Small intestine (tissue), 16 donors: ENCODE measurements at places on chromosomes 7 and 10. TPM values are rescaled to one million over a fixed set of nuclear protein-coding genes. Genes with fewer than 3 reads are reported as not detected.

Gene SYT15
- 1.7 TPM for polyA plus RNA-seq

Gene PRSS37
- polyA plus RNA-seq = not detected

Gene UTF1
- polyA plus RNA-seq = not detected

Gene ADGRA1
- 0.22 TPM for polyA plus RNA-seq

Gene CCDC6
- polyA plus RNA-seq = 26.2 TPM

Gene AQP1
- polyA plus RNA-seq = 17.8 TPM

Gene TMEM270
- not detected for polyA plus RNA-seq

Gene TET1
- polyA plus RNA-seq = not detected

Gene PIK3AP1
- polyA plus RNA-seq = 7.4 TPM

Gene KCP
- 5.1 TPM for polyA plus RNA-seq

Gene PKD2L1
- polyA plus RNA-seq = 0.10 TPM

Gene SLC13A1
- polyA plus RNA-seq = 0.07 TPM

Gene AOC1
- polyA plus RNA-seq = 72.7 TPM

Gene TUBAL3
- 97.7 TPM for polyA plus RNA-seq

Gene EVX1
- polyA plus RNA-seq = not detected
